Activated CD4-positive, alpha-beta memory T cell treated with anti-CD3 and anti-CD28 coated beads, Interleukin-2, amount 10 ng/mL, durations not matched to agents 7 days and 5 days (primary cell): ENCODE measurements at places on chromosomes 3 and 15. TPM values are rescaled to one million over a fixed set of nuclear protein-coding genes. Genes with fewer than 3 reads are reported as not detected.

GRCh38 chr3:127694467-127695215 is 21.9 kb downstream of the ABTB1 start:
- H3K4me3 ChIP-seq, result no peak overlapping the region
- no peaks in the 10 kb centered on the region for H3K27me3 ChIP-seq
- no peak overlapping the region for H3K27ac ChIP-seq

- H3K36me3 ChIP-seq, result peaks cover 36% of the 10 kb centered on the region
- no peaks in the 10 kb centered on the region for H3K27me3 ChIP-seq
- no peak for DNase-seq
Measured at GRCh38 chr3:100073049-100073713, 41.1 kb downstream of the FILIP1L start.

- peaks cover 11% of the 10 kb centered on the region for H3K27me3 ChIP-seq
- no peak for DNase-seq
- H3K4me3 ChIP-seq, result no peak overlapping the region
- no peaks in the 10 kb centered on the region for H3K36me3 ChIP-seq
- peaks cover 7% of the 10 kb centered on the region for H3K4me1 ChIP-seq
Measured at GRCh38 chr15:92525758-92526245, 129.8 kb downstream of the FAM174B start.

The C3orf22 gene
- total RNA-seq, result not detected

DNA sequence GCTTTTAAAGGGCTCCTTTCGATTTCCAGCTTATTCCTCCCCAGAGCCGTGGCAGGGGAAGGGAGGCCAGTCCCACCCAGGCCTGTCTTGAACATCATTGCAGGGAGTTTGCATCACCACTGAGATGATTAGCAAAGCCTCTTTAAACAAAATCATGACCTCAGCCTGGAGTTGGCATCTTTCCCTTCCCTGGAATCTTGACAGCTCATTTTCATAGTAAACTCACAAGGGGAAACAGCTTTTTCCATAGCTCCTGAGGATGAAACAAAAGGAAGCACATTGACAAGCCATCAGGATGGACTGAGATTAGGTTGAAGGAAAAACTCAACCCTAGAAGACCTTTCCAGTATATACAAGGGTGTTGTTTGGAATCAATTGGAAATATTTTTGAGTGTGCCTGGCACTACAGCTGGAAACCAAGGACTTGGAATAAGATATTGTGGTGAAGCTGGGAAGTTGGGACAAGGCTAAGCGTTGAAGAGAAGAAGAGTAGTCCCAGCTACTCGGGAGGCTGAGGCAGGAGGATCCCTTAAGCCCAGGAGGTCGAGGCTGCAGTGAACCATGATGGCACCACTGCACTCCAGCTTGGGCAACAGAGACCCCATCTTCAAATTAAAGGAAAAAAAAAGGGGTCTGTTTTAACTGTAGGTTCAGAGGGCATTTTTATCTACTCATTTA is 3.1 kb upstream of the LARP6 start:
- no peaks in the 10 kb centered on the region for H3K36me3 ChIP-seq
- DNase-seq, result no peak
- H3K27me3 ChIP-seq, result peaks cover 32% of the 10 kb centered on the region
- H3K4me1 ChIP-seq, result peaks cover 3% of the 10 kb centered on the region
- no peak overlapping the region for H3K27ac ChIP-seq
- no peak overlapping the region for H3K4me3 ChIP-seq

The SLITRK3 gene
- not detected for total RNA-seq

- H3K27ac ChIP-seq, result no peak overlapping the region
- no peaks in the 10 kb centered on the region for H3K36me3 ChIP-seq
- peak overlapping the region; percentile 48 for H3K4me3 ChIP-seq
Measured at GRCh38 chr3:46693892-46694226, 380 bp upstream of the ALS2CL start.

DNA sequence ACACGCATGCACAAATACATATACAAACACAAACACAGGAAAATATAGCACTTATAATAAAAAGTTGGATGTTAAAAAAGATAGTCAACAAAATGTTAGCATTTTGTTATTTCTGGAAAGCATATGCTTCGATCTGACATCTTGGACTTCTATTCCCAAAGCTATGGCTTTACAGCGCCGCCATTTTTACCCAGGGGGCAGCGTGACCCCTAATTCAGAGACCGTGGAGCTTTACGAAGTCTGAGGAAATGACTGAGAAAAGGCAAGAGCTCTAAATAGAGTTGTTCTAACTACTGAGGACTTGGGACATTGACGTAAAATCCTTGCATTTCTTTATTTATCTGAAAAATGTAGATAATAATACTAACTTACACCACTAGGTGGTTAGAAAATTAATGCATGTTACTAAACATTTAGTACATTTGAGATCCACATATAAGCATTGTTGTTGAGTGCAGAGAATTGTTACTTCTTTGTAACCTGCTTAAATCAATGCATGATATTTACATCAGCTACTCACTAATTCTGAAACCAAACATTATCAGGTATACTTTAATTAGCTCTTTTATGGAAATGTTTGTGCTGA is 155.4 kb downstream of the TP63 start:
- no peak for DNase-seq
- H3K4me1 ChIP-seq, result peaks cover 3% of the 10 kb centered on the region

The THRB gene
- not detected for total RNA-seq

- H3K27me3 ChIP-seq, result peaks cover 11% of the 10 kb centered on the region
- no peak overlapping the region for H3K27ac ChIP-seq
- no peak for DNase-seq
- H3K4me1 ChIP-seq, result no peaks in the 10 kb centered on the region
- H3K4me3 ChIP-seq, result no peak overlapping the region
Measured at GRCh38 chr3:161423911-161424522, 52.7 kb upstream of the SPTSSB start.

The SLC24A1 gene
- total RNA-seq, result 9.3 TPM

GRCh38 chr3:158771982-158772381 is 29.9 kb upstream of the MFSD1 start:
- no peaks in the 10 kb centered on the region for H3K36me3 ChIP-seq
- H3K4me1 ChIP-seq, result peaks cover 2% of the 10 kb centered on the region
- no peak overlapping the region for H3K27ac ChIP-seq
- no peaks in the 10 kb centered on the region for H3K27me3 ChIP-seq

GRCh38 chr3:45353070-45353469 is 35.3 kb upstream of the LARS2 start:
- H3K27me3 ChIP-seq, result peaks cover 40% of the 10 kb centered on the region
- no peak overlapping the region for H3K27ac ChIP-seq
- no peak for DNase-seq
- H3K4me1 ChIP-seq, result no peaks in the 10 kb centered on the region
- no peaks in the 10 kb centered on the region for H3K36me3 ChIP-seq

DNA sequence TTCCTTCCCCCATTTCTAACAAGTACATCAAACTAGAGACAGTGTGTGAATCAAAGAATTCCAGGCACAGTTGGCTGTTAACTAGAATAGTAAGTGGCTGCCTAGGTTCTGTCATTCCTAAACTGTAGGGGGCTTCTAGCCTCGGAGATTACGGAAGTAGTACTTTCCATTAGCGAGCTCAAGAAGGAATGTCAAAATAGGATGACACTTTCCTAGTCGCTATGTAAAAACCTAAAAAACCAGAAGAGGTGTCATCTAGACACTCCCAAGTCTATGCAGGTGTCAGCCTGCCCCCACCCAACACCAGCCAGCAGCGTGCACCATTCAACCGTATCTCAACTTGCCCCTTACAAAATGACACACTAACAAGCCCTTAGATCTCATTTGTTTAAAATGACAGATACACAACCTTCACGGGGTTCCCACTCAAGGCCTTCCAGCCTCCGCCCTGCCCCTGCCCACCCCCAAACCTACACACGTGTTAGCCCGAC is 874 bp downstream of the INO80 start:
- H3K27me3 ChIP-seq, result no peaks in the 10 kb centered on the region
- peaks cover 34% of the 10 kb centered on the region for H3K4me1 ChIP-seq
- peak overlapping the region; percentile 95 for H3K27ac ChIP-seq
- no peak for DNase-seq

- H3K4me3 ChIP-seq, result peak overlapping the region; percentile 94
- peak overlapping the region; percentile 93 for H3K27ac ChIP-seq
- DNase-seq, result no peak
- H3K27me3 ChIP-seq, result no peaks in the 10 kb centered on the region
Measured at GRCh38 chr3:129184396-129184657, 631 bp upstream of the CNBP start.

- no peak for DNase-seq
- no peaks in the 10 kb centered on the region for H3K27me3 ChIP-seq
- peak overlapping the region; percentile 65 for H3K27ac ChIP-seq
- H3K36me3 ChIP-seq, result peaks cover 81% of the 10 kb centered on the region
- H3K4me3 ChIP-seq, result no peak overlapping the region
Measured at GRCh38 chr3:187062526-187063177, 76.6 kb downstream of the RPL39L start.

DNA sequence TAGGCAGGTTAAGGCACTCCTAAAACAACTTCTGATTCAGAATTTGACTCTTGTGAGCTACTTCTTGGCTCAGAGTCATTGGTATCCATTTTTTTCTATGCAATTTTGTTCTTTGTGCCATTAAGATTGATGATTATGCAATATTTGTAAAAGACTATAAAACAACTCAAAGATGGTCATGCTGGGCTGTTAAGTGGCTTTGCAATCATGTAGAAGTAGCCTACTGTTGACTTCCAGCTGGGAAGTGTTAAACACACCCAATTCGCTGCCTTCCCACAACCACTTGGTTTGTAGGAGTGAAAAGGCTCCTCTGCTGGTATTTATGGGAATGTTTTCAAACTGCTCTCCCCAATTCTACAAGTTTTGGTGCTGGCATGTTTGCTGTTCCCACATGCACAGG is 74.7 kb upstream of the COL6A6 start:
- H3K4me3 ChIP-seq, result no peak overlapping the region
- no peak for DNase-seq
- no peaks in the 10 kb centered on the region for H3K4me1 ChIP-seq
- no peak overlapping the region for H3K27ac ChIP-seq
- H3K36me3 ChIP-seq, result no peaks in the 10 kb centered on the region

The SLC25A20 gene
- total RNA-seq, result 29.5 TPM

- no peak for DNase-seq
- H3K36me3 ChIP-seq, result no peaks in the 10 kb centered on the region
- no peaks in the 10 kb centered on the region for H3K27me3 ChIP-seq
- H3K4me1 ChIP-seq, result no peaks in the 10 kb centered on the region
- H3K27ac ChIP-seq, result no peak overlapping the region
Measured at GRCh38 chr3:127254730-127255129, 33.1 kb downstream of the PRR20G start.

The AGBL1 gene
- not detected for total RNA-seq

DNA sequence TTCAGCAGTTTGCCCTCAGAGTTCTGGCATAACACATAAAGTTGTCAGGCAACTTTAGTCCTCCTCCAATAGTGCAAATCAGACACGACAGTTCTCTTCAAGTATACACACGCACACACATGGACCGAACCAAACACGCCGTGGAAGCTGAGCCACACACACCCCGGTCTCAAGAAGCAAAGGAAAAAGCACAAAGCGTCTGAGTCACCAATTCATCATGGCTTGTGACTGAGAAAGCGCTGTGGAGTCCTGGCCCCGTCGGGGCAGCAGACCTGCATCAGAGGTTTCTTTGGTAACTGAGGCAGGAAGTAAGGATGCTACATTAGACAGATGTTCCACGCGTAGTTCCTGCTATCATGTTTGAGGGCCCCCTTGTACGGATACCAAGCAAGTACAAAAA is 85.7 kb downstream of the VGLL4 start:
- no peaks in the 10 kb centered on the region for H3K27me3 ChIP-seq
- no peaks in the 10 kb centered on the region for H3K4me1 ChIP-seq
- no peak overlapping the region for H3K4me3 ChIP-seq

DNA sequence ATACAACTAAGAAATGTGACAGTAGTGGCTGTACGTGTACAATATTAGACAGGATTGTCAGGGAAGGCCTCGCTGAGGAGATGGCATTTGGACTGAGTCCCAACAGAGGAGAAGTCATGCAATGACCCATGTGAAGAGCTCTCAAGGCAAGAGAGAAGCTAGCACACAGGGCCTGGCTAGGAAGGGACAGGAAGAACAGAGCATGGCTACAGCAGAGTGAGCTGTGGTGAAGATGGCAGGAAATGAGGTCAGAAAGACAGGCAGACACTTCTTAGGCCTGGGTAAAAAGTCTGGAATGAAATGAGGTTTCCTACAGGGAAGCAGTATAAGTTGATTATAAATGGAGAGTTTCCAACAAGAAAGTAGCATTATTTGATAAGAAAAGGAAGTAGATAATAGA is 33.2 kb upstream of the LEKR1 start:
- H3K27me3 ChIP-seq, result no peaks in the 10 kb centered on the region
- H3K4me1 ChIP-seq, result peaks cover 38% of the 10 kb centered on the region
- H3K27ac ChIP-seq, result peak overlapping the region; percentile 29
- no peak overlapping the region for H3K4me3 ChIP-seq
- peaks cover 12% of the 10 kb centered on the region for H3K36me3 ChIP-seq
- peak; percentile 39 for DNase-seq

GRCh38 chr3:138434276-138434874 is at the start of gene ESYT3:
TSS of gene ESYT3 (plus strand) at chr3:138434616. CDS start at chr3:138434799, 183 bp downstream.
- H3K27ac ChIP-seq, result no peak within 1 kb of the TSS
- peak within 1 kb of the TSS; percentile 72 for H3K4me3 ChIP-seq
- H3K27me3 ChIP-seq, result peaks cover 52% of the 10 kb centered on the region
- peak; percentile 72 for DNase-seq
- H3K36me3 ChIP-seq, result no peaks in the 10 kb centered on the region

The CSTA gene
- total RNA-seq, result not detected

The KNSTRN gene
- 54.3 TPM for total RNA-seq

GRCh38 chr15:50059203-50059772 is 59.7 kb downstream of the ATP8B4 start:
- H3K27ac ChIP-seq, result no peak overlapping the region
- no peak overlapping the region for H3K4me3 ChIP-seq
- H3K27me3 ChIP-seq, result no peaks in the 10 kb centered on the region
- peaks cover 14% of the 10 kb centered on the region for H3K36me3 ChIP-seq
- DNase-seq, result no peak
- H3K4me1 ChIP-seq, result peaks cover 38% of the 10 kb centered on the region

DNA sequence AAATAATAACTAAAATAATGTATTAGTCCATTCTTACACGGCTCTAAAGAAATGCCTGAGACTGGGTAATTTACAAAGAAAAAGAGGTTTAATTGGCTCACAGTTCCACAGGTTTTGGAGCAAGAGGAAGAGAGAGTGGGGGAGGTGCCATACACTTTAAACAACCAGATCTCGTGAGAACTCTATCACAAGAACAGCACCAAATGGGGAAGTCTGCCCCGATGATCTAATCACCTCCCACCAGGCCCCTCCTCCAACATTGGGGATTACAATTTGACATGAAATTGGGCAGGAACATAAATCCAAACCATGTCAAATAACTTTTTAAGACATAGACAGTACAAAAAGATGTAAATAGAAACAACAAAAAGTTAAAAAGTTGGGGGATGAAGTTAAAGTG is 63.2 kb downstream of the ILDR1 start:
- no peaks in the 10 kb centered on the region for H3K4me1 ChIP-seq
- H3K27ac ChIP-seq, result no peak overlapping the region
- no peak overlapping the region for H3K4me3 ChIP-seq
- peaks cover 45% of the 10 kb centered on the region for H3K36me3 ChIP-seq
